ENCODE measurements at places on chromosomes 7 and 10. TPM values are rescaled to one million over a fixed set of nuclear protein-coding genes. Genes with fewer than 3 reads are reported as not detected.

Gene PSD
- 0.15 TPM for polyA plus RNA-seq

GRCh38 chr10:43417950-43418768 is 9.2 kb upstream of the HNRNPF start:
- no peak for DNase-seq

GRCh38 chr7:25671111-25671510 is 442.8 kb upstream of the NPVF start:
- DNase-seq: no peak

DNA sequence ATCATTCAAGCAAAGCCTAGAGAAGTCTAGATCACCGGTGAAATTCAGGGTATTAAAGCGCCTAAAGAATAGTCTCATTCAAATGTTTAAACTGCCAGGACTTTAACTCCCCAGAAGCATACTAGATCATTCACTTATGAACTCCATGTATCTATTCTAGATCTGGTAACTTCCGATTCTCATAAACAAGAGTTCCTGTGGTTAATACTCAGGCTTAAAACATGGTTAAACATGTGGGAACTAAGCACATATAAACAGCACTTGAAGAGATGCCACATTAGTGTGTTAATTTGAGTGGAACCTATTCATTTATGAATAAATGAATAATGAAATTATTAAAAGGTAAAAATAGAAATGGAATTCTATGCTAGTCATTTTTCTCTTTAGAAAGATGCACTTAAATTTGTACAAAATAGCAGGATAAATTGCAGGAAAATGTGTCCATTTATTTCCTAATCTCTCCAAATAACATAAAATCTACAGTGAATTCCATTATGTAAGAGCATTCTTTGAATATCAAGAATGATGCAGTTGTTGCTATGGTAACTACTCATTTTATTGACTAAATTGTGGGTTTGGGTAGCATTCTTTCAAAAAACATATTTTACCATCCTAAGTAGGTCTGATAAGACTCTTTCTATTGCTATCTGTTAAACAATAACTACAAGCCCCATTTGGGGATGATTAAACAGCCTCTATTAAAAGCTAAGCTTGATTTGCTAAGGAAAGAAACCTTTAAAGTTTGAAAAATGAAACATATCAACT is 147.6 kb upstream of the TMEM168 start:
- peak; percentile 28 for DNase-seq

DNA sequence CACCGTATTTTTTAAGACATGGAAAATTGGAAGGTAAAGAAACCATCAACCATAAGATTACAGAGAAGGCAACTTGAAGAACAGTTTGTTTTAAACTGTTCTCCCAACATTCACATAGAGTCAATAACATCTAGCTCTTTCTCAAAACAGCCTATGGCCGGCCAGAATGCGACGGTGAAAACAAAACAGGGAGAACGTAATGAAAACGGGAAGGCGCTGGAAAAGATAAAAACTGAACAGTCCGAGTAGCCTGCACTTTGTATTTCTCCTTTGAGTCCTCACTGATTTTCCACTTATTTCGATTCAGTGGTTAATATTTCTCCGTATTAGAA is 637 bp downstream of the MICU1 start:
- no peak for DNase-seq

Gene MCMBP
- 36.0 TPM for polyA plus RNA-seq

- DNase-seq: peak; percentile 22
These were observed 9.6 kb downstream of the CCL26 start for GRCh38 chr7:75762350-75762917.

DNA sequence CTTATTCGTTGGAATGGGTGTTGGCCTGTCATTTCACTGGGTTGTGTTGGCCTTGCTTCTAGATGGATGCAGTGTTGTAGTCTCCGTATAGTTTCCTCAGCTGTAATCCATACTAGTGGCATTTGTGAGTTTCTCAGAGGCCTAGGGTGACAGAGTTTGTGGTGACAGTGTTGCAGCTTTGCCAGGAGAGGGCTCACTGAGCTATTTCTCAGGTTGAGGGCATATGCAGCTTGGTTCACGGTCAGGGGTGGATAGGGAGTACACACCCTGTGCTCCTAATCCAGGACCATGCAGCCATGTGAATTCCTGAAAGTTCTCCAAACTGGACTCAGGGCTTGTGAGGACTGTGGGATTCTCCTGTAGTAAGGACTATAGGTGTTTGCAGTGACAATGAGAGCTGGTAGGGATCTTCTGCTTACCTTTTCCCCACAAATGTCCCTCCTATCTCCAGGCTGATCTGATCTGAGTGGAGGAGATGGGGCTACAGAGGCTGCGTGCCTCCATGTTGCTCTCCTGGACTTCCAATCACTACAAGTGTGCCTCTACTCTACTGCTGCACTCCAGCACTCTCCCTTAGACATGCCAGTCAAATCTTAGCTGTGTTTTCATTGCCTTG is 229.0 kb downstream of the STK31 start:
- DNase-seq: peak; percentile 36

GRCh38 chr10:21171936-21172541 is 274.9 kb upstream of the NEBL start:
- DNase-seq: no peak

- DNase-seq: no peak
These were observed 33.1 kb downstream of the MASTL start for GRCh38 chr10:27188259-27188658.

DNA sequence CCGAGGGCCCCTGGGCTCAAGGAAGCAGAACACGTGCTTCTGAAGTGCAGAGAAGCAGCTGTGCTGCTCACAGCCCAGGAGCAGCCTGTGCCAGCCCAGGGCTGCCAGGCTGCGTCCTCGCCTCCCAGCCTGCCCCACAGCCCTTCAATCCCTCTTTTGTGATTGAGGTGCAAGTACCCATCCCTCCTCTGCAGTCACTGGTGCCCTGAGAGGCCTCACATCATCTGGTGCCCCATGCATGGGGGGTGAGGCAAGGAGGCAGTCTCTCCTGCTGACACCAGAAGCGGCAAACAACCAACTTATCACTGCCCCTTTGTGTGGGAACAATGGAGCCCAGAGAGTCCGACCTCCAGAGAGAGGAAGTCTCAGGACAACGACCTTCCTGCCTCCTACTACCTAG is 49.8 kb upstream of the FGFR2 start:
- no peak for DNase-seq

Gene ACBD7
- polyA plus RNA-seq: not detected

GRCh38 chr7:41955893-41956675 is 253.2 kb upstream of the INHBA start:
- peak; percentile 94 for DNase-seq

- DNase-seq: no peak
These were observed 15.1 kb downstream of the PRSS2 start for GRCh38 chr7:142785841-142786250.

Gene CHN2
- 0.40 TPM for polyA plus RNA-seq

Gene UCMA
- not detected for polyA plus RNA-seq

- no peak for DNase-seq
These were observed 2.4 kb upstream of the ESYT2 start for GRCh38 chr7:158831738-158832091.

- DNase-seq: no peak
These were observed 2.4 kb downstream of the KLLN start for GRCh38 chr10:87860816-87861403.

- peak; percentile 33 for DNase-seq
These were observed 66.6 kb upstream of the SYPL1 start for GRCh38 chr7:106178593-106179134.

DNA sequence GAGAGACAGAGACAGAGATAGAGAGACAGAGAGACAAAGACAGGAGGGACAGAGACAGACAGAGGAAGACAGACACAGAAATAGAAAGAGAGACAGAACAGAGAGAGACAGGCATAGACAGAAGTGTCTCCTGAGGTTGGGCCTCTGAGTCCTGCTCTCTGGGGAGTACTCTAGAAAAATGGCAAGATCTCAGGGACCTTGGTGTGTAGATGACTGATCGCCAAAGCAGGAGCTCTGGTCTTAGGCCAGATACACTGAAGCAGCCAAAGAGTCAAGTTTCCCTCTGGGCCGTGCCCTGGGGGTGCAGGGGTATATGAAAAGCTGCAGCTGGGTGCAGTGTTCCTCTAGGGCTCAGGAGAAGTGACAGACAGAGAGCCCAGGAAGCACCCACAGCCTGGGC is 176.6 kb upstream of the TNS3 start:
- DNase-seq: no peak

GRCh38 chr7:36775676-36776075 is 51.4 kb upstream of the AOAH start:
- DNase-seq: no peak

DNA sequence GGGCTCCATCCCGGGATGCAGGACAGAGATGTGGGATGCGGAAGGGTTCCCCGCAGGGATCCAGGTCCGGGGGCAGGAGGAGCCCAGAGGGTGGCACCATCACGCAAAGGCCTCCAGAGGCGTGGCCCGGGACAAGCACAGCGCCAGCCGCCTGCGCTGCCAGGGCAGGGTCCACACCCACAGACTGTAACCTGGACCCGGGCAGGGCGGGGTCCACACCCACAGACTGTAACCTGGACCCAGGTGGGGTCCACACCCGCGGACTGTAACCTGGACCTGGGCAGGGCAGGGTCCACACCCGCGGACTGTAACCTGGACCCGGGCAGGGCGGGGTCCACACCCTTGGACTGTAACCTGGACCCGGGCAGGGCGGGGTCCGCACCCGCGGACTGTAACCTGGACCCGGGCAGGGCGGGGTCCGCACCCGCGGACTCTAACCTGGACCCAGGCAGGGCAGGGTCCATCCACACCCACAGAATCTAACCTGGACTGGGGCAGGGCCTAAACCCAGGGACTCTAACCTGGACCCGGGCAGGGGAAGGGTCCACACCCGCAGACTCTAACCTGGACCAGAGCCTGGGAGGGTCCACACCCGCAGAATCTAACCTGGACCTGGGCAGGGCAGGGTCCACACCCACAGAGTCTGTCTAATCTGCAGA is 37.5 kb upstream of the SUN1 start:
- DNase-seq: no peak

Gene MCM10
- polyA plus RNA-seq: 9.4 TPM

Gene C7orf25
- 1.1 TPM for polyA plus RNA-seq

DNA sequence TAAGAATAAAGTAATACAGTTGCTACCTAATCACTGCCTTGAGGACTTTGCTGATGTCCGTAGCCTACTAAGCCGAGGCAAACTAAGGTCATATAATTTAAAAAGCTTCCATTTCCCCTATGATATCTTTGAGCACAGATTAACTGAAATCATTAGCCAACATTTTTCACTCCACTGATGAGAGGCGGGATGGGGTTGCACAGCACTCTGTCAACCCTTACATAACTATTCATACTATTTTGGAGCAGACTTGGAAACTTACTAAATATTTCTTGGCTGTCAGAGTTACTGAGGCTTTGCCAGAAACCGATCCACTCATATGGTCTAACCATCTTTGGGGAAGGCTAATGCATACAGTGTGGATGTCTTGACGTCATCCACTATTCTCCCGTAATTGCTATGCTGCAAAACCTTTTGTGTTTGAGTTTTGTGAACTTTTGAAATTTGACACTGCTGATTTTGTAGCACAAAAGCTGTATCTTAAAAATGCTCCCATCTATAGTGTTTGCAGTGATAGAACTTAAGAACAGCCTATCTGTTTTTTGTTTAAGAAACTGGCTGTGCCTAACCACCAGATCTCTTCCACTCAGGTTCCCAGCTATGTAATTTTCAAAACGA is 248.7 kb downstream of the TSPAN12 start:
- DNase-seq: no peak

- DNase-seq: no peak
These were observed 6.0 kb downstream of the KIF5B start for GRCh38 chr10:32050177-32050576.

Gene CAV2
- 181 TPM for polyA plus RNA-seq

Gene OPN4
- polyA plus RNA-seq: not detected

GRCh38 chr7:42014625-42015618 is 222.1 kb downstream of the GLI3 start:
- no peak for DNase-seq

DNA sequence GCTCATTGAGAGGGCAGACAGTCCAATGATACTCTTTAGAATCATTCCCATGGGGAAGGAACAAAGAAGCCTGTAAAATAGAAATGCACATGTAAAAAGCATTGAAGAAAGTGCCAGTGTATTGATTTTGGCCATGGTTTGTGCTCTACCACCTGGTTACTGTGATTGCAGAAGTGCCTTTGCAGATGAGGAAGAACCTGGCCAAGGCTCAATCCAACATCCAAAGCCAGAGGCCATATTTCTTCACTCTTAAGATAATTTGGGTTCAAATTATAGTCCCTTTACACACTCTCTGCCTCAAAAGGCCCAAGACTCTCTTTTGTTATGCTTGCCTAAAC is 122.1 kb downstream of the EGFR start:
- DNase-seq: no peak

Gene NRAP
- polyA plus RNA-seq: not detected

Gene PNLIP
- polyA plus RNA-seq: not detected

Gene TAS2R3
- polyA plus RNA-seq: not detected

GRCh38 chr10:86349940-86350630 is 16.5 kb downstream of the GRID1 start:
- no peak for DNase-seq

DNA sequence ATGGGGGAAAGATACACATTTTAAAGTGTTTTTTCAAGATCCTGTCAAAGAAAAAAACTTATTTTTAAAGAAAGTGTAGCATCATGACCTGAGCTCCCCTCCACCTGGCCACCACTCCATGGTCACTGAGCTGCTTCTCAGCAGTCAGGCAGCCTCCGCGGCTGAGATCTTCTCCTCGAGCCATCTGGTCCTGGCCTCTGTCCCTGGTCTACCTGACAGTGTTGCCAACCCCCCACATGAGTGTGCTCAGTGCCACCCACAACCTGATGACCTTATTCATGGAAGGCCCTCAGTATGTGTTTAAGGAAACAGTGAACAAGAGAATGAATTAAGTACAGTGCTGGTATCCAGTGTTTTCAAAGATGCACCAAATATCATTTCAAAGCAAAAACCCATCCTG is 694.5 kb upstream of the NRP1 start:
- no peak for DNase-seq

DNA sequence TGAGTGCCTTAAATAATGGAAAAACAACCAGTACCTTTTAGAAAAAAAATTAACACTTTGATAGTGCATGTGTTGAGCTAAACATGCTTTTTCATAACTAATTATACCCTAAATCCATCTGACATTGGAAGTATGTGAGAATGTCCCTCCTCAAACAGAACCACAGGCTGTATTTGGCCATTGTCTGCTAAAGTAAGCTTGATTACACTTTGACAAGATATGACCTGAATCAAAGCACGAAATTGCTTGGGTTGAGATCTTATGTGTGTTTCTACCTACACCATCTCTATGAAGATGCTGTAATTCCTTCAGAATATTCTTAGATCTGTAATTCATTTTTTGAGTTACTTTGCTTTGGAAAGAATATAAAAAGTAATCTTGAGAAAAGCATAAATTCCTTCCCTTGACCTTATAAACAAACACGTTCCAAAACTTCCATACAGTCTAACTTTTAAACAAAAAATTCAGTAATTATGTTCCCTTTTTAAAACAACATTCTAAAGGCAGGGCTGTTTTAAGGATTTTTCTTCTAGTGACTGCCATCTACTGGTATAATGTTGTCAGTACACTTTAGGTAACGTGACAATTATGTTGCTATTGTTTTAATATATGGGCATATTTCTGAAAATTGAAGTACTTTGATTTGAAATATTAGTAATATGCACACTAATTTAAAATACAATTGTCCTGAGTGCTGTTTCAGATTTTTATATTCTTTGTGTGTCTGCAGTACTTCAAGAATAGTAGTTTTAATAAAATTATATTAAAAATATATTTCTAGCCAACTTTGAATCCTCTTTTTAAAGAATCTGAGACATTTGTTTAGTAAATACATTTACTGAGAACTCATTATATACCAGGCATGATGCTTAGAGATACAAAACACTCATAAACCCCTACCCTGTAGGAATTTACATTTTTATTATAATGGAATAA is 20.9 kb downstream of the CD36 start:
- DNase-seq: peak; percentile 29

GRCh38 chr7:12028508-12028907 is 182.6 kb upstream of the TMEM106B start:
- no peak for DNase-seq
